ENCODE measurements at places on chromosomes 1 and 21.

DNA sequence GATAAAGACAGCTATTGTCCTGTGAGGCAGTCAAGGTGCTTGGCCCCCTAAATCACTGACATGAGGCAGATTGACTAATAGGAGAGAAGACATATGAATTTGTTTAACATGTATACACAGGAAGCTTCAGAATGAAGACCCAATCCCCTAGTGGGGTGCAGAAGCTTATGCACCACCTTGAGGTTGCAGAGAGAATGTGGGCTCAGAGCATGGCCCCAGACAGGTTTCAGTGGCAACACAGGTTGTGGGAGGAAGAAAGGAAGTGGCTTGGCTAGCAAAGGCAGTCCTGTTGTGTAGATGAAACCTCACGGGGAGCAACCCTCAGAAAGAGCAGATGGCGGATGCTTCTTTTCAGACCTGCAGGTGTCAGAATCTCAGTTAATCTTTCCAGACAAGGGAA, 37.0 kb upstream of the PARP1 start:
- DNase-seq = no peak

GRCh38 chr1:157146244-157146643, 8.0 kb upstream of the ETV3 start:
- no peak for DNase-seq

- no peak for DNase-seq
Observed at GRCh38 chr1:28196330-28196729, 19.8 kb upstream of the PTAFR start.

GRCh38 chr1:238457610-238458009, 566.9 kb upstream of the ZP4 start:
- no peak for DNase-seq

GRCh38 chr1:71650119-71650518, 569.3 kb upstream of the ZRANB2 start:
- DNase-seq = no peak

- no peak for DNase-seq
Observed at GRCh38 chr1:70195342-70195741, 10.0 kb downstream of the LRRC40 start.

DNA sequence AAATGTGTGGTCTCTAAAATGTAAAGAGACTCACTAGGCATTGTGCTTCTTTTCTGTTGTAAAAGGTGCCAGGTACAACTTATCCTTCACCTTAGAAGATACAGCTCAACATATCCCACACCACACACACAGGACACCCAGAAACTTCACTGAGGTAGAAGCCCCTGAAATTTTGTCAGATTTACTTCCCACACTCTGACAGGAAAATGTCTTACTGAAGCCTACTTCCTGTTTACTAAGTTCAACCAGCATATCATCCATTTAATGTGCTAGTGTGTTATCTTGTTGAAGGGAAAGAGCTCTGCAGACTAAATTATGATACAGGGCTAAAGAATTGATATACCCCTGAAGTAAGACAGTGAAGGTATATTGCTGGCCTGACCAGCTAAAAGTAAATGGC, 39.9 kb upstream of the INSL5 start:
- DNase-seq = no peak

GRCh38 chr1:3858231-3858981, 1.1 kb downstream of the DFFB start:
- DNase-seq = no peak

- no peak for DNase-seq
Observed at GRCh38 chr1:100266741-100267140, 725 bp downstream of the RTCA start.

- no peak for DNase-seq
Observed at GRCh38 chr1:62304975-62305374, 14.3 kb downstream of the KANK4 start.

DNA sequence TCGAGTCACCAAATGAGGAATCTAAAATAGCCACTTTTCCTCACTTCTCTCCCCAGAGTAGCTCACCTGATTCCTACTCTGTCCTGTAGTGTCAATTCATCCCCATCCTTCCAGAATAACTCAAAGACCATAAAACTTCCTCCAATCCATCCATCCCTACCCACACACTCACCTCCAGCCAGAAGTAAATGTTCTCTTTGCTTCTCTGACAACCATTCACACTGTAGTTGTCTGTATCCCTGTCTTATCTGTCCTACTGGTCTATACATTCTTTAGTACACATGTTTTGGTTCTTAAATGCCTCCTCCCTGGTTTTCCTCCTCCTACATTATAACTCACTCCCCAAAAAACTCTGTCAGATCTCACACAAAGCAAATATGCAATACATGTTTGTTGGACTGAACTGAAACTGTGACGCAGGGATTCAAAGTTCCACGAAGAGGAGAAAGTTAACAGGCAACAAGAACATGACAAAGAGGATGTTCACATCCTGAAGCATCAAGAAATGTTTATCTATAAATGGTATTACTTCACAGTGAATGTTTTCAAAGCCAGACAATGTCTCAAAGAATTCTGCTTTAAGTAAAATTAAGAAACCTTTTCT, 11.0 kb downstream of the TP53BP2 start:
- DNase-seq = no peak

- no peak for DNase-seq
Observed at GRCh38 chr1:109884242-109884891, 26.3 kb upstream of the CSF1 start.

DNA sequence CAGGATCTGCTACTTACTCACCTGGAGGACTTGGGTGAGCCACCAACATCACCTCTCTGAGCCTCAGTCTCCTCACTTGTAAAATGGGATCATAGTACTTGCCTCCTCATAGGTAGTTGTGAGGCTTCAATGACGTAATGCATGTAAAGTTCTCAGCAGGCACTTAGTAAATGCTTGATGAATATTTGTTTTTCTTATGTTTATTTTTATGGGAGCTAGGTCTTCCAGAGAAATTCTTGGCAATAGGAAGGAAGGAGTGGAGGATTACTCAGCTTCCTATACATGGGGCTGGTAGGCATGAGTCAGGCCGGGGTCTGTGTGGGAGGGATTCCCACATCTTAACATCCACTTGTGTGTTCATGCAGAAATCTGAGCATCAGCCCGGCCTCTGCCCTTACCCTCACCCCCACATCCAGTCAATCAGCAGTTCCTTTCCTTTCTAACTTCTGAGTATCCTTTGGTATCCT, 95.4 kb upstream of the USP24 start:
- DNase-seq = no peak

DNA sequence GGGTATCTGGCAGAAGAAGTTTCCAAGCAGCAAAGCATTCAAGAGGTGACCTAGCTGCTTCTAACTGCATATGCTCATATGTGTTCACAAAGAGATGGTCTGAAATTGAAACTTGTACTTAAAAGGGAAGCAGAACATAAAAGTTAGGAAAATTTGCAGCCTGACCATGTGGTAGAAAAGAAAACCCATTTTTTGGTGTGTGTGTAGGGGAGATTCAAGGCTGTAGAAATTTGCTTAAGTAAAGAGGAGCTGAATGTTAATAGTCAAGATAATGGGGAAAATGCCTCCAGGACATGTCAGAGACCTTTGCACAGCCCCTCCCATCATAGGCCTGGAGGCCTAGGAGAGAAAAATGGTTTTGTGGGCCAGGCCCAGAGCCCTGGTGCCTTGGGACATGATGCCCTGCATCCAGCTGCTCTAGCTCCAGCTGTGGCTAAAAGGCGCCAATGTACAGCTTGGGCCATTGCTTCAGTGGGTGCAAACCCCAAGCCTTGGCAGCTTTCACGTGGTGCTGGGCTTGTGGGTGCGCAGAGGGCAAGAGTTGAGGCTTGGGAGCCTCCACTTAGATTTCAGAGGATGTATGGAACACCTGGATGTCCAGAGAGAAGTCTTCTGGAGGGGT, 54.9 kb downstream of the DHRS3 start:
- no peak for DNase-seq

DNA sequence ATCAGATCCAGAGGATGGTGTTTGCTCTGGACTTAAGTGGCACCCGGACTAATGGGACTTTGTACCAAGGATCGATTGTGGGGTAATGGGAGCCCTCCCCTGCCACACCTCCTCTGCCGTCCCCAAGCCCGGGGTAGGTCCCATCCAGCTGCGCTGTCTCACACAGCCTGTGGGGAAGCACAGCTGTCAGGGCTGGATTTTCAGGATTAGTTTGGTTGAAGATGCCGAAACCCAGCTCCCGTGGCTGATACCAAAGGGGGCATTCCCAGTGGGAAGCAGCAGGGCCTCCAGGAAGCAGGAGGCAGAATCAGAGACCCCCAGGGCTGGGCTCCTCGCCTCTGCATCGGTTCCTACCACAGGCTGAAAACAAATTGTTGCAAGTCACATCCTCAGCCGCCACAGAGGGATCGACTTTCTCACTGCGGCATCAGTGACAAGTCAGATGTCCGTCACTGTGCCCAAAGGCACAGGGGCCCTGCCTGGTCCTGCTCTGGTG, 59.7 kb downstream of the MATN1 start:
- no peak for DNase-seq

All from stimulated activated CD4-positive, alpha-beta T cell treated with anti-CD3 and anti-CD28 coated beads, Interleukin-1b, Interleukin-23, amount 100 ng/mL, for 1 hour (primary cell).